ENCODE measurements at places on chromosomes 12 and 14.

DNA sequence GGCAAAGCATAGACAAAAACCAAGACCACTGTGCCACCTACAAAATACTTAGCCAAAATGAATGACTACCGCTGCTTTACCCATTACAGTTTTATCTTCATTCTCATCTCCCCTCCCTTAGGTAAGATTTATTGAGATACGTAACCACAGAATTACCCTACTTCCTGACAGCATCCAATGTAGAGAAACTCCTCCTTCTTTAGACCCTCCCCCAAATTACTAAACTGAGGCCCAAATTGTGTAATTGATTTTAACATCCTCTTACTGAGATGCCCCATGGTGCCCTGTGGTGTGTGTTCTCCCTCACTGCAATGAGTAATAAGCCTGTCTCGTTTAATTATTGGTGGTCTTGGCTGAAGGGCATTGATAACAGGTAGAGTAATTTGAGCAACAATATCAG is 19.1 kb downstream of the VRK1 start:
- H3K4me1 ChIP-seq = no peaks in the 10 kb centered on the region
- H3K4me3 ChIP-seq = no peak overlapping the region
- no peaks in the 10 kb centered on the region for H3K27me3 ChIP-seq

GRCh38 chr12:71300772-71301675 is 138.6 kb upstream of the LGR5 start:
- no peak overlapping the region for H3K27ac ChIP-seq
- H3K4me3 ChIP-seq = no peak overlapping the region
- H3K4me1 ChIP-seq = no peaks in the 10 kb centered on the region
- no peaks in the 10 kb centered on the region for H3K36me3 ChIP-seq

- DNase-seq = no peak
- H3K27ac ChIP-seq = no peak overlapping the region
- H3K27me3 ChIP-seq = no peaks in the 10 kb centered on the region
- H3K4me3 ChIP-seq = no peak overlapping the region
Measured at GRCh38 chr14:26765301-26765700, 167.5 kb upstream of the NOVA1 start.

DNA sequence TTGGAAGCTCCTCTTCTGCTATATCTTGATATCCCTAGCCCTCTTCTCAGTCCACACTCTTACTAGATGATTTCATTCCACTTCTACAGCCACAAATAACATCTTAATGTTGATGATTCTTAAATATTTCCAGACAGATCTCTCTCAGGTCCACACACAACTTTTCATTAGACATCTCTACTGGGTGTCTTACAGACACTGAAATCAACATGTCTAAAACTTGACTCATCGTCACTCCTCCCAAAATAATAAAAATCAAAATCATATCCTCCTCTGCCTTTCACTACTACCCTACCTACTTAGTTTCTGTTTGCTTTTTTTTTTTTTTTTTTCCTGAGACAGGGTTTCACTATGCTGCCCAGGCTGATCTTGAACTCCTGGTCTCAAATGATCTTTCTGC is 11.9 kb downstream of the PRDM4 start:
- no peak overlapping the region for H3K4me3 ChIP-seq
- H3K27me3 ChIP-seq = no peaks in the 10 kb centered on the region
- H3K27ac ChIP-seq = no peak overlapping the region
- H3K4me1 ChIP-seq = no peaks in the 10 kb centered on the region

- H3K4me3 ChIP-seq = no peak overlapping the region
- no peak for DNase-seq
- no peaks in the 10 kb centered on the region for H3K27me3 ChIP-seq
- no peak overlapping the region for H3K27ac ChIP-seq
Measured at GRCh38 chr12:2752676-2753371, 41.9 kb upstream of the FKBP4 start.

GRCh38 chr14:74442757-74443156 is 16.7 kb upstream of the SYNDIG1L start:
- DNase-seq = no peak
- H3K36me3 ChIP-seq = no peaks in the 10 kb centered on the region
- no peaks in the 10 kb centered on the region for H3K27me3 ChIP-seq
